ENCODE measurements at places on chromosomes 5 and 9.

DNA sequence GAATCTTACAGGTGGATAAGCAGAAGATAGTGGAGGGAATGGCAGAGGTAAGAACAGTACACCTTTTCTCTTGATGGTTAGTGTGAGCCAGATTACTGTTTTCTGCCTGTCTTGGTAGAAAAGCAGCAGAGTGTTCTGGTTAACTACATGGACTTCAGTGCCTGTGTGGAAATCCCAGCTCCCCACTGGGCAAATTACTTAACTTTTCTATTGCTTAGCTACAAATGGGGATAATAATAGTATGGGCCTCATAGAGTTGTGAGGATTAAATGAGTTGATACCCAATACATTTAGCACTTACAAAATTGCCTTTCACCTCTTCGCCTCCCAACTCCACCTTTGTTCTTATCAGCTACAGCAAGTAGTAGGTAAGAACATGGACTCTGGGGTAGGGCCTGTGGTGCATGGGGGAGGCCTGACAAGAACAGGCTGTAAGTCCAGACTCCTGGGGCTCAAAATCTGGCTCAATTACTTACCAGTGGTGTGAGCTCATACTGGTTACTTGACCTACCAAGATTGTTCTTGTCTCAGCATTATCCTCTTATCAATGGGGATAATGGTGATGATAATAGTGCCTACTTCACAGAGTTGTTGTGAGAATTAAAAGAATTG lies 125.1 kb downstream of the LIFR start:
- DNase-seq: no peak

GRCh38 chr5:179413086-179413690 lies 67.9 kb upstream of the ADAMTS2 start:
- DNase-seq: no peak

DNA sequence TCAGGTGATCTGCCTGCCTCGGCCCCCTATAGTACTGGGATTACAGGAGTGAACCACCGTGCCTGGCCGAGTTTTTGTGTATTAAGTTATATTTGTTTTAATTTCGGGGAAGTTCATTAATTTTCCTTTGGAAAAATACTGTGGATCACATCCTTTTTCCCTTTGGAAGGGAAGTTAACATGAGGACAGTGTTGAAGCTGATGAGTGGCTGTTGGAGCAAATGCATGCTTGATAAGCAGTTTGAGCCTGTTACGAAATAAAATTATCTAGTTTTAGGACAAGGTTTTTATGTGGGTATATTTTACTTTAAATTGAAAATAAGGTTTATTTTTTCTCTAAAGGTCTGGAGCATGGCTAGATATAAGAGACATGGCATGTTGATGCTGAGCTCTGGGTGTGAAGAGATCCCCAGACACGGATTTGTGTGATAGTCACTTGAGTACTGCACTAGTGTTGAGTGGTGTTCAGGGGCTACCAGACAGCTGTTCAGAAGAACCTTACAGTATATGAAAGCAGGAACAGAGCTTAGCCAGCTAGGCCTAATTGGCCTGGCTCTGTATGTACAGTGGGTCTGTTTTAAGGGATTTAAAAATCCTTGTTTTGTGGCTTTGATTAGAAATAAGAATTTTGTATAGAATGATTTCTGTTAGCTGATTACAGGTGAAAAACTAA lies 17.4 kb downstream of the LMNB1 start:
- no peak for DNase-seq

- peak; percentile 46 for DNase-seq
These were observed 60.8 kb downstream of the FOXD1 start for GRCh38 chr5:73387601-73388305.

GRCh38 chr5:75356719-75357118 lies 19.7 kb downstream of the HMGCR start:
- DNase-seq: no peak

- DNase-seq: peak; percentile 86
These were observed 196.2 kb downstream of the DTWD2 start for GRCh38 chr5:118791926-118792734.

GRCh38 chr9:123655681-123656423 lies 274.1 kb downstream of the DENND1A start:
- no peak for DNase-seq

DNA sequence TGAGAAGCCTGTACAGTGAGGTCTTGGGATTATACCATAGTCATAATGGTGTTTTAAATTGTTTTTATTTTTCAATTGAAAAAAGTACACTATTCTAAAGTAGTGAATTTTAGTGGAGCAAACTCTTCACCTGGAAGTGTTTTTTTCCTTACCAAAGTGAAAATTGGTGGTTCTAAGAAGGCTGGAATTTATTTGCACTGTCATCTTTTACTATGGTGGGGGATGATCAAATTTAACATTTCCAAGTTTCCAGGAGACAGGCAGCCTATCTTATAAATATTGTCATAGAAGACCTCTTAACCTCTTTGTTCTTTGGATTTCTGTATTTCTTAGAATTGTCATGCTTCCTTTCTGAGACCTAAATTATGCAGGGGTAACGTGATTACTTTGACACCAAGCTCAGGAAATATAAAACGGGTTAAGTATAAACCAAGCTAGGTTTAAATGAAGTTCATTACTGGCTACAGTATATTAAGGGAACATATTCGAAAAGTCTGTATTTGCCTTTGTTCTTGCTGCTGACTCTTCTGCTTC lies 20.2 kb downstream of the NDFIP1 start:
- no peak for DNase-seq

GRCh38 chr5:133354323-133355185 lies 257.8 kb downstream of the FSTL4 start:
- DNase-seq: no peak

DNA sequence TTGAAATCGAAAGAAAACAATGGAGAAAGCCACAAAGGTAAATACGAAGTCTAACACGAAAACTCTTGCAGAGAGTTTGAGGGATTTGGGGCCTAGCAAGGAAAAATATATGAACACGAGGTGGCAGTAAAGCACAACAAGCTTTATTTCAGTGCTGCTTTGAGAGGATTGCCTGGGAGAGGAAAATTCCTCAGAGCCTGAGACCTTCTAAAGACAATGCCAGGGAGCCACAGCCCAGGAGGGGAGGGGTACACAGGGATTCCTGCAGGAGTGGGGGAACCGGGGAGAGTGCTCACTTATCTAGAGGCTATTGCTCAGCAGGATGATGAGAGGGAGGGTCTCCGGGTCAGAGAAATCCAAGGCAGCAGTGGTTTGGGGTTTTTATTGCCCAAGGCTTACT lies 134.9 kb upstream of the ADCY2 start:
- DNase-seq: peak; percentile 33

- no peak for DNase-seq
These were observed 58.0 kb upstream of the ROR2 start for GRCh38 chr9:92008041-92008440.

DNA sequence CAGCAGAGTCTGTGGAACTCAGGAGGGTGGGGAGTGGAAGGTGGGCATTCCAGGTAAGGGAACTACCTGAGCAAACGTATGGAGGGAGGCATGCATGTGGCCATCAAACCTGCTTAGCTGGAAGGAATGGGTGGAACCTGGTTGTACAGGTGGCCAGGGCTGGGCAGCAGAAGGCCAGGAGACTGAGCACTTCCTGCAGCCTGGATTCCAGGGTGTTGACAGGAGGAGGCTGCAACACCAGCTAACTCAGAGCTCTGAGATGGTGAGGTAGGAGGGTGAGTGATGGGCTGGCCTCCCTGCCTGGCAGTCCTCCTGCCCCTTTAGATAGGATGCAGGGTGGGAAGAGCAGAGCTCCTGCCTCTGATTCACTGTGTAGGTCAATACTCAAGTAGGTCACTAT lies 92.5 kb upstream of the CPEB4 start:
- DNase-seq: no peak

DNA sequence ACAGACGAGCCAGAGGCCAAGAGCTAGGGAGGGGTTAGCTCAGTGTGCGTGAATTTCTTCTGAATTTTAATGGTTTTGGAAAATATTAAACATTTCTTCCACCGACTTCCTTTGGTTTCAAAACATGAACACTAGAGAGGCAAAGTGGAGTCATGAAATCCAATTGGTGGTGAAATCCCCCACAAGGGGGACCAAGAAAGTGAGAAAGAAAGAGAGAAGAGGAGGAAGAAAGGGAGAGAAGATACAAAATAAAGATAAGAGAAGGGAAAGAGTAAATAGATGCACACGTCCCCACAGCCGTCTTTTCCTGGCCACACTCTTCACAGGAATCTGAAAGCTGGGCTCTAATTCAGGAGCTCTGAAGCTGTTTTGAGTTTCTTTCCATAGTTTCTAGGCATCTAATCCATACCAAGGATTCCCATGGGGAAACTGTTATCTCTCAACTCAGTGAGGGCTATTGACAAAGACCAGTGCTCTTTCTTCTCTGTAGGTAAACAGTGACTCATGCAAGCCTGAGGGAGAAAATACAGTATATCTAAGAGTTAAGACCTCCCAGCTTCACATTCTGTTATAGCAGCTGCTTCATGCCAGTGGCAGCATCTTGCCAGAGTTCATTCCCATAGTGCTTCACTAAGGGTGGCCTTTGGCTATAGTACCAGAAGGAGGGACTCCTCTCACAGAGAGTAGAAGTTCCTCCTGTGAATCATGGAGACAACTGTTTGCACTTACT lies 115.8 kb upstream of the LIFR start:
- DNase-seq: peak; percentile 67

DNA sequence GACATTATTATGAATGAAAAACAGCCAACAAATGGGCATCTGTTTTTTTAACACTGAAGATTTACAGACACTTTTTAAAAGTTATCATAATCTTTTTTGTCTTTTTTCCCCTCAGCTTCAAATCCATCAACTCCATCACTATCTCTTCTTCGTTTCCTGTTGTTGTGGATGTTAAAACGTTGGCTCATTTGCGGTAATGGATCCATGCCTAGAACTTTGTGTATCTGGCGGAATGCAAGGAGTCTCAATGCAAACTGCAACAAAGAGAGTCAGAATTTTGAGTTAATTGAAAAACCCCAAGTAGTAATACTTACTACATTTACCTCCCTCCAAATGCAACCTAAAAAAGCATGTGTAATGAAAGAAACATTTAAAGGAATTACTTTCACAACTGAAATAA lies 42.9 kb upstream of the MTMR12 start:
- DNase-seq: peak; percentile 70

- no peak for DNase-seq
These were observed 454.6 kb upstream of the TUSC1 start for GRCh38 chr9:26132746-26133312.

DNA sequence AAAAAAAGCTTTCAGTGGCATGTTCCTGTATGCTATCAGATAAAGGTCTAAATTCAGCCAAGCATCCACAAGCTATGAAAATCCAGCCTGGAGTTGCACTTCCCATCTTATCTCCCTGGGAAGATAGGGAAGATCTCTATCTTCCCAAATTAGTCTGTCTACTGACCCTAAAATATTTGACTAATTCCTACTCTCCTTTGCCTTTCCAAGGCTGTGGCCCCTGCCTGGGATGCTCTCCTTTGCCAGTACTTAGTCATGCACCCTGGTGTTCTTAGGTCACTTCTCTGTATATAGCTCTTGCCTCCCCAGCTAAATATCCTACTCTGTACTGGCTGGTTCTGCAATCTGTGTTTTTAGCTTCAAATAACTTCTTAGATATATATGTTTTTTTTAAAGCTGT lies 44.0 kb upstream of the PLPP1 start:
- peak; percentile 58 for DNase-seq

DNA sequence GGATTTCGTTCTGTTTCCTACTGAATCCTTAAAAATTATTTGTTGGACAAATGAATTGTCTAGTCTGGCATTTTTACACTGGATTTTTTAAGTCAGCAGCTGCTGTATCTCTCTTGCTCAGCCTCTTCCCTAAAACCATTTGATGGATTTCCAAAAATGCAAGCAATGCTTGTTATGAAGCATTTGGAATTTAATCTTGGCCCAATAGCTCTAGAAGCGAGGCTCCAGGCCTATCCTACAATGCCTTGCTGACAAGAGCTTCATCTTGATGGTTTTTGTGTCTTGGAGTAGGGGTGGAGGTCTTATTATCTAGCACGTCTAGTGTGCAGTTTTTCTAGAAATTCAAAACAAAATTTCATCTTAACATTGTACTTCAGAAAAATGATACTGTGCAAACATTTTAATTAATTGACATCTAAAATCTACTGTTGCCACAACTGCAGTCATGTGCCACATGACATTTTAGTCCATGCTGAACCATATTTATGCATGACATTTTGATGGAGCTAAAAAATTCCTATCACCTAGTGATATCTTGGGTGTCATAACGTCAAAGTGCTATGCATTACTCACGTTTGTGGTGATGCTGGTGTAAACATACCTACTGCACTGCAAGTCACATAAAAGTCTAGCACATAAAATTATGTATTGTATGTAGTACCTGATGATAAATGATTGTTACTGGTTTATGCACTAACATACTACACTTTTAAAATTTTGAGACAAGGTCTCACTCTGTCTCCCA lies 5.9 kb upstream of the RAD23B start:
- peak; percentile 46 for DNase-seq

DNA sequence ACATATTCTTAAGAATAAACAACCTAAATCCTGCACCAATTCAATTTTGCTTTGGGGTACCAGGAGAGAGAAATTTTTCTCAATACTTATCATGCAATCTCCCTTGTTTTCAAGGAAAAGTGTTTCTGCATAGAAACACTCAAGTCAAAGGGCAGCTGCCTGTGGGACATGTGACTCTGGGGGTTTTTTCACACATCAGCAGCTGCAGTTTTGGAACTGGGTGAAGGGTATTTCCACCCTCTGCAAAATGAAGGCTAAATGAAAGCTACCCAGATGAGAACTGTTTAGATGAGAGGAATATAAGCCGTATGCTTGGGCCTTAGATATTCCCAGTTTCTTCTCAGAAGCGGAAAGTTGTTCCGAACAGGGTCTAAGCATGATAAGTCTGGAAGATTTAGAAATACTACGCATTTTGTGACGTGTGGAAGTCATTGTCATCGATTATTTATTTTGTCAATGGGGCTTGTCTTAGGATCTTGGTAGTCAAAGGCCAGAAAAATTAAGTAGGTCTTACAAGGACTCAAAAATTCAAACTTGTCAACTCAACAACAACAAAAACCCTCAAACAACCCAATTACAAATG lies 64.3 kb upstream of the BOD1 start:
- peak; percentile 15 for DNase-seq

DNA sequence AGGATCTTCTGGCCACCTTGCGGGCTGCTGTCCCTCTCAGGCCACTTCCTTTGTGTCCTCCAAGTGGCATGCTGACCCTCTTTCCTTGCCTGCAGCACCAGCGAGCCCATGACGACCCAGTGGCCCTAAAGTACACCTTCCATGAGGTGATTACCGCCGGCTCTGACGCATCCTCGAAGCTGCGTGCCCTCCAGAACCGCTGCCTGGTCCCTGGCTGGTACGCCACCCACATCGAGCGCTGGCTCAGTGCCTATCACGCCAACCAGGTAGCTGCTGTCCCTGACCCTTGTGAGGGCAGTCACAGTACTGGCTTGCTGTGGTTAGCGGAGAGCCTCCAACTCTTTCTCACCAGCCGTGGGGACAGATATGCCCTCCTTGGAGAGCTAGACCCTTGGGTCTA lies 40.2 kb downstream of the NDST1 start:
- no peak for DNase-seq

GRCh38 chr5:24623624-24624023 lies 21.2 kb downstream of the CDH10 start:
- no peak for DNase-seq

GRCh38 chr9:124590889-124591641 lies 83.9 kb upstream of the NR5A1 start:
- no peak for DNase-seq
